ENCODE measurements at places on chromosomes 5 and 9.

- peak; percentile 23 for DNase-seq
These were observed 54.7 kb downstream of the ESM1 start for GRCh38 chr5:54930736-54931135.

DNA sequence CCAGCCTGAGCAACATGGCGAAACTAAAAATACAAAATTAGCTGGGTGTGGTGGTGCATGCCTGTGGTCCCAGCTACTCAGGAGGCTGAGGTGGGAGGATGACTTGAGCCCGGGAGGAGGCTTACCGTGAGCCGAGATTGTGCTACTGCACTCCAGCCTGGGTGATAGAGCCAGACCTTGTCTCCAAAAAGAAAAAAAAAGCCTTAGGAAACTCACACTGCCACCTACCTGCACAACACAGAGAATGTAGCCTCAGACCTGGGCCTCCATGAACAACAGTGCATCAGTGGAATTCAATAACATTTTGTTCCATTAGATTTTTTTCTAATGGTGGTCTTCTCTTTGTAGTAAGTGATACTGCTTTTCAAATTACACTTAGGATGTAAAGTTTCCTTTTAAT lies 63.8 kb upstream of the RARS1 start:
- DNase-seq: no peak

DNA sequence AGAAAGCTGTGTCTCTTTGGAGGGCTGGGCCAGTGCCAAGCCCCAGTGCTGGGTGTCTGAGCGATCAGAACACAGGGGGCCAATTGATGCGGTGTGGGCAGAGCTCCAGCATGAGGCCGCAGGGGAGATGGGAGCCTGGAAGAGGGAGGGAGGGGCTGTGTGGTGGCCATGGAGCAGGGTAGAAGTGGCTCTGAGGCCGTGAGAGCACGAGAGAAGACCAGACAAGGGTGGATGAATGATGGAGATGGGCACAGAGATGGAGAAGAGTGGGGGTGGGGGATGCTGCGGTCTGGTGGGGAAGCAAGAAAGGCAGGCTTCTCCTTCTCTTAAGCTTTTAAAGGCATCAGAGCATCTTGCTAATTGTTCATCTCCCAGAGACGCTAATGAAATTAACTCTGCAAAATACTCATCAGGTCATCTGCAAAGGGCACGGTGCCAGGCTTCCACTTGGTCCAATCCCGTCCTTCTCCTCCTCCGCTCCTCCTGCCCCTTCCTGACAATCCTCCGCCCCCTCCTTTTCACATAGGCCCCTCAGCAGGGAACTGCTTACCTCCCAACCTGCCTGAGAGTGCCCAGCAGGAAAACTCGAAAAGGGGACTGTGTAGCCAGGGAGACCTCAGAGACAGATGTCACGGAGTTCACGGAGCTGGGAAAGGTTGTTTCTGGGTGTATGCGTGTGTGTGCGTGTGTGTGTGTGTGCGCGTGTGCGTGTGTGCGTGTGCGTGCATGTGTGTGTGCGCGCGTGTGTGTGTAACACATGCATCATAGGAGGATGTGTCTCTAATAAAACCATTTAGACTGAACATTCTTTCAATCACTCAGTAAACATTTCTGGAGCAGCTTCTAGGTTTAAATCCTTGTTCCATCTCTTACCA lies 7.1 kb upstream of the UNC5A start:
- no peak for DNase-seq

DNA sequence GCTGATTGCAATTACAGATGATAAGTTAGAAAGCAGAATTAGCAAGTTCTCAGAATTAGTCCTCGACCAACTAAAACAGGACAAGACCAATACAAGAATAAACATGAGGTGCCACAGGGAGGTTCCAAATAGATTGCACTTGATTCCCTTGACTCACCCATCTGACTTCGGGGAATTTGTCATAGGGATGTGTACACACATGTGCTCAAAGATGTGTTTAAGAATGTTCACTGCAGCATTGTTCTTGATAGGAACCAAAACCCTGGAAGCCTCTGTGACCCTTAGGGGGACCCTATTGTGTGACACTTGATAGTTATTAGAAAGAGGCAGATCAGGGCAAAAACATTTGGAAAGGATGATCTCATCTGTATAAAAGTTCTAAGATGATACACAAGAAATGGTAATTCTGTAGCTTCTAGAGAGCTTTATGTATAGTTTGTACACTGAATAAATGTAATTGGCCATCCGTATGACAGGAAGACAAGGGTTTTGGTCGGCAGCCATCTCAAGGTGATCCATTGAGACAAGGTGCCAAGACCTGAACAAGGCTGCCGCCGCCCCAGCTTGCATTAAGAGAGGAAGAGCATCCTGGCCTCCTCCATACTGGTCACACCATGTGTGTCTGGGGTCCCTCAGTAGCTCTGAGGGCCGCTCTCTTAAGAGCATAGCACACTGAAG lies 48.2 kb upstream of the GARNL3 start:
- no peak for DNase-seq

GRCh38 chr5:140338908-140339307 lies 7.5 kb downstream of the HBEGF start:
- no peak for DNase-seq

- no peak for DNase-seq
These were observed 21.6 kb downstream of the ANKRD33B start for GRCh38 chr5:10585518-10585915.

GRCh38 chr5:115888027-115888426 lies 46.3 kb downstream of the AP3S1 start:
- no peak for DNase-seq

GRCh38 chr9:91117959-91118703 lies 243.6 kb downstream of the AUH start:
- DNase-seq: no peak

DNA sequence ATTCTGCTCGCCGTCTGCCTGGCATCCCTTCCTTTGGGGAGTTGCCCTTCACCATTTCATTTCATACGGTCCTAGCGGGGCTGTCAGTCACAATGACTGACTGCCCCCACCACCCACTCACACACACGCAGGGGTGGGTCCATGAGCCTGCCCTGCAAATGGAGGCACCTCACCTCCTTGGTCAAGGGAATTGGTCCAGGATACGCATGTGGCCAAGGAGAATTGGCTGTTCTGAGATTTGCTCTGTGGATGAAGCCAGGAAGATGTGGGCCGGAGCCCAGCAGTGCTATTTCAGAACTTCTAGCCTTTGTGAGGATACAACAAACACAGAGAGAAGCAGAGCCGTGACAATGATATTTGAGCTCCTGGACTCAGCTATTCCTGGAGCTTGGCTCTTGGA lies 17.0 kb downstream of the C1QTNF2 start:
- no peak for DNase-seq

GRCh38 chr5:71860048-71860447 lies 141.0 kb downstream of the CARTPT start:
- no peak for DNase-seq

- no peak for DNase-seq
These were observed 77.0 kb downstream of the ANKRD55 start for GRCh38 chr5:56155992-56156584.

DNA sequence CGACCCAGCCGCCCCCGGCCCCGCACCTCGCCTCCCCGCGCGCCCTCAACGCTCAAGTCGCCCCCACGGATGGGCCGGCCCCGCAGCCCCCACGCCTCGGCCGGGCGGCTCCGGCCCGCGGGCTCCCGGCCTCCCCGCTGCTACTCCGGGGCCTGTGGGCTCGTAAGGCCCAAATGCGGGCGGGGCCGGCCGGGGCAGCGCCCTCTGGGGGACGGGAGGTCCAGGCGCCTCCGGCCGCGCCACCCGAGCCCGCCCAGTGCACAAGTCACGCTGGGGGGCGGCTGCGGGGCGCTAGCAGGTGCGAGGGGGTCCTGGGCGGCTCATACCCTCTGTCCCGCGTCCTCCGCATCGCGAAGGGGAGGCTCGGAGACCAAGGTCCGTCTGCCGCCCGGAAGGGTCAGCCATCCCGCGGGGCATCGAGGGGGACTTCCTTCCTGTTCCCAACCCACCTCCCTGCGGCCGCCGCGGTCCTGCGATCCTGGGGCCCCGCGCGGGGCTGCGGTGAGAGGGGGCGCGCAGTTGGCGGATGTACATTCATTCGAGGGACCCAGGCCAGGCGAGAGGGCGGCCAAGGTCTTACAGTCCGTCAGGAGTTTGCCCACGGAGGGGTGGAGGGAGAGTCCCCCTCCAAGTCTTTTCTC lies at the start of gene CIZ1:
Gene CIZ1, minus strand, starts transcription at position 167 of the 641 bp plus-strand sequence. CDS start 715 bp downstream, outside the sequence.
- peak; percentile 80 for DNase-seq

DNA sequence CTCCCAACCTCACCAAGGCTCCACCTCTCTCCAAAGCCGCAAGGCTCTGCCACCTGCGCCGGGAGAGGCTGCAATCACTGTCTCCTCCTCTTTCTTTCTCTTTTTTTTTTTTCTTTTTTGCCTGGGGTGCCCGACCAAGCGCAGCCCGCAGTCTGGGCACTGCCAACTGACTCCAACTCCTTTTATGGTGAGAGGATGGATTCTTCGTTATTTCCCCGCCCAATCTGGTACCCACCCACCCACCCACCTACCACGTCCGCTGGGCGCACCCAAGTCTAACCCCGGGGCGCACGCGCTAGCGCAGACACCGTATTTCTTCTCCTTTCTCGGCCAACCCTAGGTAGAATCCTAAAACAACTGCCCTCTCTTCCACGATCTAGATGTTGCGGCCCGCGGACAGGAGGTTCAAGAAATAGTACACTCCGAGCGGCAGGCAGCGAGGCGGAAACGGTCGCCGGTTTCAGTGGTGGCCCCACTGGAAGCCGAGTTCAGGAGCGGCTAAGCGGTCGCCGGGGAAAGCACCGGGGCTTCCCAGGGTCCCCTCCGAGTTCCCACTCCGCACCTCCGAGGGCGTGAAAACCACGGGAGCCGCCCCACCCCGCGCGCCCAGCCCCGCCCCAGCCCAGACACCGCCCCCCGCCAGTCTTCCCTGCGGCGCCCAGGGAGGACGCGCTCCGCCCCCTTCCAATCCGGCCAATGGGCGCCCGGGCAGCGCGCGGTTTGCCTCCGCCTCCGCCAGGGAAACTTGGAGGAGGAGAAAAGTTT lies 385 bp upstream of the PTGER4 start:
- DNase-seq: peak; percentile 95

- DNase-seq: no peak
These were observed 92.1 kb upstream of the FBN2 start for GRCh38 chr5:128630121-128630520.

GRCh38 chr9:93958121-93958818 lies 3.1 kb upstream of the BARX1 start:
- DNase-seq: peak; percentile 50

DNA sequence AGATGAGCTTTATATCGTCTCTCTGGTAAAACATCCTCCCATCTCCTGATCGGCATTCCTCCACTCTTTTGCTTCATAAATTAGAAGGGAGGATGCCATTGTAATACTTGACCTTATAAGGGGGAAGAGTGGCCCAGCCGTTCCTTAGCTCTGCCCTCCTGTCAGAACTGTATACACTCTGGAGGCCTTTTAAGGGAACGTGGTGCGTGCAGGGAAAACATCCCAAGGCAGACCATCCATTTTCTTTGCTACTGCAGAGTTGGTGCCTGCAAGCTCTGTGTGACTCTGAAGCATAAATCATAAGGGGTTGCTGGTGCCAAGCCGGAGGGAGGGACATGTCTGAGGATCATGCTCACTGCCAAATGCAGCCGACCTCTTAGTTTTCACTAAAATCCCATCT lies 90.4 kb downstream of the PGM5 start:
- no peak for DNase-seq

- no peak for DNase-seq
These were observed 8.5 kb downstream of the DIPK1B start for GRCh38 chr9:136720898-136721338.

GRCh38 chr5:77356740-77357139 lies 135.4 kb downstream of the WDR41 start:
- DNase-seq: peak; percentile 64

GRCh38 chr9:12696931-12697622 lies 3.9 kb downstream of the TYRP1 start:
- no peak for DNase-seq

DNA sequence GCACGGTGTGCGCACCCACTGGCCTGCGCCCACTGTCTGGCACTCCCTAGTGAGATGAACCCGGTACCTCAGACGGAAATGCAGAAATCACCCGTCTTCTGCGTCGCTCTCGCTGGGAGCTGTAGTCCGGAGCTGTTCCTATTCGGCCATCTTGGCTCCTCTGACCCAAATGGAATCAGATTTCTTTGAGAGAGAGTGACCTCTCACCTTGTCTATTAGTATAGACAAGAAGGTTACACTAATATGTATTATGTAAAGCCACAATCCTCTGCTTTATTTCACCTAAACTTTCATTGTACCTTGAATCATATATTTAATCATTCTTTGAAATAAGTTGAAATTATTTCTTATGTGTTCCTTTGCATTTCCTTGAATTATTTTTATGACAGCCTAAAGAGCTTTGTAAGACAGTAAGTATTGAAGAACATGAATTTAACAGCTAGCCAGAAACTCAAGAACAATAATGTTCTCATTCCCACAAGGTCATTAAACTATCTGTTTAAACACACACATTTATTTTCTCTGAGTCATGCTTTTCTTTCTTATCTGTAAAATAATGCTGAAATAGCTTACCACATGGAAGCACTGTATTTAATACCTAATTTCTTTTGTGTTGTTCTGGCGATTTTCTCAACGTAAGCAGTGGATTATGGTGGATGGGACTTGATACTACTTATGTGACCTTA lies 91.8 kb upstream of the DMRTA1 start:
- DNase-seq: no peak

- DNase-seq: no peak
These were observed 52.3 kb downstream of the ADAMTS2 start for GRCh38 chr5:179292681-179293635.

DNA sequence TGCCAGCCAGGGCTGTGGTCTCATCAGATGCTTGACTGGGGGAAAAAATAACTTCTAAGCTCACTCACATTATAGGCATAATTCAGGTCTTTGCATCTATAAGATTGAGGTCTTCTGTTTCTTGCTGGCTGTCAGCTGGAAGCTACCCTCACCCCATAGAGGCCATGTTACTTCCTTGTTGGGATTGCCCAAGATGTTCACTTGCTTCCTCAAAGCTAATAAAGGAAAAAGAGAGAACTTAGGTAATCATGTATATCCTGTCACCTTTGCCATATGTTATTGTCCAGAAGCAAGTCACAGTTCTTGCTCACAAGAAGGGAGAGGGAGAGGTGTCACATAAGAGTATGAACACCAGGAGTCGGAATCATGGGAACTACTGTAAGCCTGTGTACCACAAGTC lies 38.7 kb upstream of the ANKRD34B start:
- DNase-seq: no peak

Data from activated CD4-positive, alpha-beta T cell treated with anti-CD3 and anti-CD28 coated beads for 48 hours (primary cell).